CD4-positive, alpha-beta memory T cell (primary cell): ENCODE measurements at places on chromosomes 16 and 17. TPM values are rescaled to one million over a fixed set of nuclear protein-coding genes. Genes with fewer than 3 reads are reported as not detected.
A peak's percentile ranks its signal among the peaks of the same experiment; 100 is the strongest.

GRCh38 chr16:16019488-16019887 lies 70.1 kb downstream of the ABCC1 start:
- DNase-seq = no peak

The MYH8 gene
- not detected for polyA plus RNA-seq

DNA sequence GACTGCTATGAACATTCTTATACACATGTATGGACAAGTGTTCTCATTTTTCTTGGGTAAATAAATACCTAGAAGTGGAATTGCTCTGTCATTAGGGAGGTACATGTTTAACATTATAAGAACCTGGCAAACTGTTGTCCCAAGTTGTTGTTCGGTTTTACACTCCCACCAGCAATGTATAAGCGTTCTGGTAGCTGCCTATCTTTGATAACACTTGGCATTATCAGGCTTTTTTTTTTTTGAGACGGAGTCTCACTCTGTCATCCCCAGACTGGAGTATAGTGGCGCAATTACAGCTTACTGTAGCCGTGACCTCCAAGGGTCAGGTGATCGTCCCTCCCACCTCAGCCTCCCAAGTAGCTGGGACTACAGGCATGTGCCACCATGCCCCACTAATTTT lies 16.3 kb downstream of the ATAD5 start:
- no peak for DNase-seq

The UBALD2 gene
- polyA plus RNA-seq = 11.1 TPM

GRCh38 chr16:74909665-74910064 lies 75.3 kb downstream of the WDR59 start:
- DNase-seq = no peak

The KRT24 gene
- not detected for polyA plus RNA-seq

GRCh38 chr16:1297018-1297696 lies 12.3 kb upstream of the UBE2I start:
- no peak for DNase-seq

DNA sequence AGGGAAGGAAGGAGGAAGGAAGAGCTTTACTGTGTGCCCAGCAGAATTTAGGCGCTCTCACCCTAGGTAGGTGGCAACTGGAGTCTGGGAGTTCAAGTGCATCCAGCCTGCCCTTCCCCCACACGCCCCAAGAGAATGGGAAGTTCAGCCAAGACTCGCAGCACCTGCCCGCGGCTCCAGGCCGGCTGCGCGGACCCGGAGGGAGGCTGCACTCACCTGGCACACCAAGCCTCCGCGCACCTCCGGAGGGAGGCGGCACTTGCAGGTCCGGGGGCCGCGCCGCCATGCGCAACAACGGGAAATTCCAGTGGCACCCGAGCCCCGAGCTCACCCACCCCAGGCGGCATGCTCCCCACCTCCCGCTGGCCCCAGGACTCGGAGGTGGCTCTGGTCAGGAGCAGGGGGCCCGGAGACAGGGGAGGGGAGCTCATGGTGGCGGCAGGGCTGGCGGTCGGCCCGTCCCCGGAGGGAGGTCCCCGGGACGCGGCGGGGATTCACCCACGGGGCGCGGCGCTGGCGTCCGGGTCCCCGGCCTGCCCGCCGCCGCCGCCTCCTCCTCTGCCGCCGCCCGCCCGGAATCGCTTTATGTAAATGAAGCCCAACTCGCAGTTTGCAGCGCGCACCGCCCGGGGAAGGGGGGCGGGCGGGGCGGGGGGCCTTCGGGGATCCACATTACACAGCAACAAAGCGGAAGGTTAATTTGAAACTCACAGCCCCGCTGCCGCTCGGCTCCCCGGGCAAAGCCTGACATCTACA lies at the start of gene ZFHX3:
Gene ZFHX3, minus strand, starts transcription at position 593 of the 756 bp plus-strand sequence. CDS start 87,983 bp downstream, outside the sequence.
- peak; percentile 34 for DNase-seq

GRCh38 chr16:85988723-85989313 lies 89.9 kb downstream of the IRF8 start:
- no peak for DNase-seq

DNA sequence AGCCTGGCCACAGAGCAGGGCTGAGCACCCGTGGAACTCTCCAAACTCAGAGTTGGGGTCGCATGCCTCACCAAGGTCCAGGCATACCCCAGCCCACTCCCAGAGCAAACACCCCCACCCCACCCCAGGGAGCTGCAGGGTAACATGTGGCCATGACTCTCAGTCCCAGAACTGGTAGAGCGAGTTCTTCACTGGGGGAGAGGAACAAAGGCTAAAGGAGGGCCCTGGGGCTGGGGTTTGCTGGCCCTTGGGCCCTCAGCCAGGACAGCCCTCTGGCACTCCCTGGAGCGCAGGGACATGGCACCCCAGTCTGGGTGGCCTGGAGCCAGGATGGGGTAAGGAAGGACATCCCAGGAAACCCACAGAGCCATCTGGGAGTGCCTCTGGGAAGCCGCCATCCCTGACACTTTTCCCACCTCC lies 4.2 kb downstream of the HID1 start:
- DNase-seq = no peak

GRCh38 chr17:81561494-81561885 lies 9.3 kb upstream of the FAAP100 start:
- DNase-seq = no peak

DNA sequence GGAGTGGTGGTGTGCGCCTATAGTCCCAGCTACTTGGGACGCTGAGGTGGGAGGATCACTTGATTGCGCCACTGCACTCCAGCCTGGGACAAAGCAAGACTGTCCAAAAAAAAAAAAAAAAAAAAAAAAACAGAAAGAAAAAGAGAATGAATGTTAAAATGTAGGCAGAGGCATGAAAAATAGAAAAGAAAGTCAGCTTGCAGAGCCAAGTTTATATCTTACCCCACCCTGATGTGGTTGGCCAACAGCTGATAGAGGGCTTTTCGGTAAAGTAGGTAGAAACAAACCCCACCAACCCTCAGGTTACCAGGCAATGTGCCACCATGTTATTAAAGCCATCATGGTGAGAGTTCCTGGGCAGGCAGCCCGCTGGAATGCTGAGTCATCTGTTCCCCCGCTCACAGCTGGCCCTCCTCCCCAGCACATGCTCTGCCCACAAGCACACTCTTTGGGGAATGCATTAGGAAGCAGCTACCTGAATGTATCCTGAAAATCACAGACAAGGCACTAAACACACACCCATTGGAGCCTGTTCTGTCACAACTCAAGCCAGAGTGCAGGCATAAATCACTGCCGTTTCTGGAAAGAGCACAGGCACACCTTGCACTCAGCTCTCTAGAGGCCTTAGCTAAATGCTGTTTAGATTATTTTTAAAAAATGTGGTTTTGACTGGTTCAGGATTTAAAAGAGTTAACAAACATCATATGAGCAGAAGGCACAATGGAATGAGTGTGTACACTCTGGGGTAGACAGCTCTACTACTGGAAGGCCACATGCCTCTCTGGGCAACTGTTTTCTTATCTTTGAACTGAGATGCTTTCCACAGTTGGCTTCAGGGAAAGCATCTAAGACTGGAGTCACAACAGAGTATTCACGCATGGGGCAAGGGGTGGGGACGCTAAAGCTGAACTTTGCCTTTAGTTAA lies 128.5 kb downstream of the PARN start:
- DNase-seq = no peak

The KRTAP9-2 gene
- polyA plus RNA-seq = not detected

- DNase-seq = peak; percentile 95
Measured at GRCh38 chr16:28309811-28310311, 17.5 kb downstream of the SBK1 start.

DNA sequence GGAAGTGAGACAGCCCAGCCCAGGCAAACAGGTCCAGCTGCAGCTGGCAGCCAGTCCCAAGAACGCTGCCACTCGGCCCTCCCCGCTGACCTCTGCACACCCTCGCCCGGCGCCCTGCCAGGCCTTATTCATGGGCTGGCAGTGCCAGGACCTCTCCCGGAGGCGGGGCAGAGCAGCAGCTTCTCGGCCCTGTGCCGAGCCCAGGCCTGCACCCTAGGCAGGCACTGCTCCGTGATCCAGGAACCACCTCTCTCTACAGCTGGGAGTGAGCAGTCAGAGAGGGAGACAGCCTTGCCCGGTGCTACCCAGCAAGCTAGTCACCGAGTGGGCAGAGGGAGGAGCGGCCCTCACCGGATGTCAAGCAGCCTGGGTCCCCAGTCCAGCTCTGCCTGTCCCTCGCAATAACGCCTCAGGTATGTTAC lies 79.9 kb upstream of the CBX4 start:
- DNase-seq = no peak

The ITGB4 gene
- 0.91 TPM for polyA plus RNA-seq

The HNF1B gene
- not detected for polyA plus RNA-seq

The DNAH3 gene
- polyA plus RNA-seq = not detected

- DNase-seq = peak; percentile 9
Measured at GRCh38 chr16:88406096-88407041, 23.6 kb downstream of the ZNF469 start.

DNA sequence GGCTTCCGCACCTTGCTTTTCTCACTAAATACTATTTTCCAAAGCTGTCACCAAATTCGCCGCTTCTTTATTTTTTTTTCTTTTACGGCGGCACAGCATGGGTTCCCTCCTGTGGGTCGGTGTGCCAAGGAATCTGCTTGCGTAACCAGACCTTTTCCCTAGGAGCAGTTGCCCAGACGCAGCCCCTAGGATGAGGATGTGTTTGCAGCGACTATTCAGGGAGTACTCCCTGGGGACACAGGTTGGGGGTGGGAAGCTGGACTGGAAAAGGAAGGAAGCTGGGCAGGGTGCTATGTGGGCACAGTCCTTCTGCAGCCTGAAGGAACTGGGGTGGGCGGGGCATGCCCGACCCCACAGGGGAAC lies 49.0 kb upstream of the ZCCHC14 start:
- DNase-seq = no peak

DNA sequence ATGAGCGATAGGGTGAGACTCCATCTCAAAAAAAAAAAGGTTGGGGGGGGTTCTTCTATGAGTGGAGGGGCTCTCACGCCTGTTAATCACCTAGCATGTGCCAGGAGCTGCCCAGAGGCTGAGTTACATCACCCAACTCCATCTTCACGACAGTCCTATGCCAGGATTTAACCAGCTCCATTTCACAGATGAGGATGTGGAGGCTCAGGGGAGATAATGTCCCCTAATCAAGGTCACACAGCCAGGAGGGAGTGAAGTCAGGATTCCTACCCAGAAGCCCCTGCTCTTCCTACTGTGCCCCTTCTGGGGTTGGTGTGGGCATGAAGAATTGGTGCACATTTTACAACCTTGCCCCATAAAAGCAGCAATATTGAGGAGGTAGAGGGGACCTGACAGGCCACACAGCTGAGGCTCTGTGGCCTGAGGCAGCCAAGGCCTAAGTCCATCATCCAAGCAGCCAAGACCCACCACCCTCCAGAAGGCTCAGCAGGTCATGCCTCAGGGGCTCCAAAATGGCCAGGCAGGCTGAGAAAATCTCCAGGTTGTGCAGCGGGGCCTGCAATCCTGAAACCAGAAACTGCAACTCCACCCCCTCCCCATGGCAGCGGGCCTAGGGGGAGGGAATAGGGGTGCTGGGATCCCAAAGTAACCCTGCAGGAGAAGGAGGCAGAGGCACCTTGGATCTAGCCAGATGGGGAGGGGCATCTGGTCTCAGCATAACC lies 6.9 kb downstream of the PPY start:
- no peak for DNase-seq

The OTOA gene
- polyA plus RNA-seq = not detected

- no peak for DNase-seq
Measured at GRCh38 chr16:84575914-84576313, 42.0 kb downstream of the COTL1 start.

DNA sequence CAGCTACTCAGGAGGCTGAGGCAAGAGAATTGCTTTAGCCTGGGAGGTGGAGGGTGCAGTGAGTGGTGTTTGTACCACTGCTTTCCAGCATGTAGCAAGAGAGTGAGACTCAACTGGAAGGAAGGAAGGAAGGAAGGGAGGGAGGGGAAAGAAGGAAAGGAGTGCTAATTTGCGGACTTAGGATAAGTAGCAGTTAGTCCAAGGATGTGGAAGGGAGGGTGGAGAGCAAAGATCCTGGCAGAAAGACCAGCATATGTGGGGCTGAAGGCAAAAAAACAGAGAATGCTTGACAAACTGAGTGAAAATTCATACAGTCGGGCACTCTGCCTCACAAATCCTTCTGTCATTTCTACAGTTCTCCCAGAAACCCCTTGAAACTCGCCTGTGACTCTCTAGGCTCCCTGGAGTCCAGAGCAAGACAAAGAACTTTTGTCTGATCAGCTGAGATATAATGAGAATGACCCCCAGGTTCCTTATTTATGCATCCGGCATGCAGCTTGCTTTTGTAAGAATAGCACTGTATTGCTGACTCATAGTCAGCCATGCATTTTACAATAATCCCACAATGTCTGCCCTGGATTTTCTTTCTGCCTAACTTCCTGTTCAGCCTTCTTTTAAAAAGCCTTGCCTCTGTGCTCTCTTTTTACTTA lies 31.5 kb downstream of the CDK5RAP3 start:
- no peak for DNase-seq

- DNase-seq = no peak
Measured at GRCh38 chr17:82734987-82735866, at the start of gene FN3K. Gene FN3K (plus strand): TSS chr17:82735615. CDS start chr17:82735637, 22 bp downstream.

DNA sequence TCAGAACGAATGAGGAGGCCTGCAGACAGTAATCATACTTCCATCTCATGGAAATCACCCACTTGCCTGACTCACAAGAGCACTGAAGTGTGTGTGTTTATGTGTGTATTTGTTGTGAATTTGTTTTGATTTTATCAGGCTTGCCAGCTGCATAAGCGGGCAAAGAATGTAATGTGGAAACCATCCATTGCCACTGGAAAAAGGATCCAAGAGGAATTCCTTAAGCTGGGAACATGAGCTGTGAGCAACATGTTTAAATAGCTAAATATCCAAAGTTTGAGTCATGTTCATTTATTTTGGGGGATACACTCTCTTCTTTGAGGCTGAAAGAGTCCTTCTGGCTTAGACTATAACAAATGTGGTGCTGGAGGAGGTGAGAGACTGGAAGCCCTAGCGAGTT lies 198.4 kb upstream of the TBX2 start:
- no peak for DNase-seq

DNA sequence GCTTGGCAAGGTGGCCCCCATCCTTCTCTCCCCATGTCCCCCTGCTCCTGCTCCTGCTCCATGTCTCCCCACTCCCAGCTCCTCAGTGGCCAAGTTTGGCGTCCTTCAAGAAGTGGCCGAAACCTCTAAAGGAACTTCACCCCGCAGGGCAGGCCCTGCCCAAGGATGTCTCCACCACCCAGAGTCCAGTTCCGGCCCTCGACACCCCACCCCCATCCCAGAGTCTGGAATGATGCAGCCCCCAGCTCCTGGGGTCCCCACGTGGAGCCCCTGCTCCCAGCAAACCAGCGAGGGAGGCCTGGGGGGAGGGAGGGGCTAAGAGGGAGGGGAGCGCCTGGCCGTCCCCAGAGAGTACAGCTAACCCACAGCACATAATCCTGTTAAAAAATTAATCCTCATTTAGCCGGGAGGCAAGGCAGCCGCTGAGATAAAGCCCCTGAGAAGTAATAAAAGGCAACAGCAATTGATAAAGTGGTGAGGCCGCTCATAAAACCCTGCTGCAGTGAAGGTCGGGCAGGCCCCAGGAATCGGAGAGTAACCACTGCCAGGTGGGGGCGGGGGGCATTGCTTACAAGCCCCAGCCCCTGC lies 9.9 kb upstream of the ENPP7 start:
- no peak for DNase-seq

The NTN3 gene
- not detected for polyA plus RNA-seq

GRCh38 chr16:10367616-10368188 lies 18.2 kb upstream of the ATF7IP2 start:
- DNase-seq = no peak

The CRYBA1 gene
- not detected for polyA plus RNA-seq
